Ascending aorta (tissue), 2 donors: ENCODE measurements at places on chromosomes 7 and 10. TPM values are rescaled to one million over a fixed set of nuclear protein-coding genes. Genes with fewer than 3 reads are reported as not detected.

ATG9B gene
- not detected for total RNA-seq

DNA sequence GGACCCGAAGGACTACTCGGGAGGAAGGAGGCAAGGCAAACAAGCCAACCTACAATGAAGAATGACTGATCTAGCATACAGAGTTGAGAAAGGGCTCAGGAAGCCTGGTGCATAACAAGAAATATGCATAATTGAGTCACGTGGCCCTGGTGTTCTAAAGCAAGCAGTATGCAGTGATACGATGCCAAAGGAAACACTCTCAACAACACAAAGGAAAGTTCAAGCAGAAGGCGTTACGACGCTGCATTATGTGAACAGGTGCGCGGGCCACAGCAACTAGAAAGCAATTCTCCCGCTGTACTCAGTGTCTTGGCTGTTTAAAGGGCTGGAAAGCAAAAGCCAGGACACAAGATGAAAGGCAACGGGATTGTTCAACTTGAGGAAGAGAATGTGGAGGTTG is 100.8 kb downstream of the PRTFDC1 start:
- H3K27me3 ChIP-seq = no peaks in the 10 kb centered on the region
- H3K4me1 ChIP-seq = no peaks in the 10 kb centered on the region
- DNase-seq = no peak
- H3K4me3 ChIP-seq = no peak overlapping the region

- H3K36me3 ChIP-seq = no peaks in the 10 kb centered on the region
- no peaks in the 10 kb centered on the region for H3K4me1 ChIP-seq
- DNase-seq = no peak
- H3K27ac ChIP-seq = no peak overlapping the region
- no peak overlapping the region for H3K4me3 ChIP-seq
Observed at GRCh38 chr10:20963721-20964595, 66.8 kb upstream of the NEBL start.

SKIDA1 gene
- total RNA-seq = not detected

MRPS24 gene
- total RNA-seq = 145 TPM

SLC16A9 gene
- total RNA-seq = 2.9 TPM

DNA sequence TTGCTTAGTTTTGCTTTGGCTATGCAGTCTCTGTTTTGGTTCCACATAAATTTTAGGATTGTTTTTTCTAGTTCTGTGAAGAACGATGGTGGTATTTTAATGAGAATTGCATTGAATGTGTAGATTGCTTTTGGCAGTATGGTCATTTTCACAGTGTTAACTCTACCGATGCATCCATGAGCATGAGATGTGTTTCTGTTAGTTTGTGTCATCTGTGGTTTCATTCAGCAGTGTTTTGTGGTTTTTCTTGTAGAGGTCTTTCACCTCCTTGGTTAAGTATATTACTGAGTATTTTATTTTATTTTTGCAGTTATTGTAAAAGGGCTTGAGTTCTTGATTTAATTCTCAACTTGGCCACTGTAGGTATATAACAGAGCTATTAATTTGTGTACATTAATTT is 78.2 kb upstream of the ZNF92 start:
- no peaks in the 10 kb centered on the region for H3K4me1 ChIP-seq
- no peak overlapping the region for H3K27ac ChIP-seq
- no peaks in the 10 kb centered on the region for H3K36me3 ChIP-seq
- no peak overlapping the region for H3K4me3 ChIP-seq
- DNase-seq = no peak
- no peaks in the 10 kb centered on the region for H3K27me3 ChIP-seq

GRCh38 chr10:76252733-76253132 is 821.3 kb downstream of the LRMDA start:
- no peak overlapping the region for H3K4me3 ChIP-seq
- H3K36me3 ChIP-seq = no peaks in the 10 kb centered on the region
- no peak overlapping the region for H3K27ac ChIP-seq
- no peaks in the 10 kb centered on the region for H3K27me3 ChIP-seq

PLXDC2 gene
- 94.1 TPM for total RNA-seq

ATOH7 gene
- total RNA-seq = not detected

DNA sequence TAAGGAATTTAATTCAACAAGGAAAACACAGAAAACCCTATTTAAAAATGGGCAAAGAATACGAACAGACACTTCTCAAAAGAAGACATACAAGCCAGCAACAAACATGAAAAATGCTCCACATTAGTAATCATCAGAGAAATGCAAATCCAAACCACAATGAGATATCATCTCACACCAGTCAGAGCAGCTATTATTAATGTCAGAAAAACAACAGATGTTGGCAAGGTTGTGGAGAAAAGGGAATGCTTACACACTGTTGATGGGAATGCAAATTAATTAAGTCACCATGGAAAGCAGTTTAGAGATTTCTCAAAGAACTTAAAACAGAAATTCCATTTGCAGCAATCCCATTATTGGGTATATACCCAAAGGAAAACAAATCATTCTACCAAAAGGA is 55.2 kb downstream of the GCC1 start:
- H3K27ac ChIP-seq = no peak overlapping the region
- H3K36me3 ChIP-seq = no peaks in the 10 kb centered on the region
- no peaks in the 10 kb centered on the region for H3K27me3 ChIP-seq
- H3K4me1 ChIP-seq = no peaks in the 10 kb centered on the region
- no peak for DNase-seq

- DNase-seq = no peak
- H3K36me3 ChIP-seq = no peaks in the 10 kb centered on the region
- no peaks in the 10 kb centered on the region for H3K27me3 ChIP-seq
- no peak overlapping the region for H3K27ac ChIP-seq
- peaks cover 2% of the 10 kb centered on the region for H3K4me1 ChIP-seq
- no peak overlapping the region for H3K4me3 ChIP-seq
Observed at GRCh38 chr7:26853788-26854393, 10.5 kb downstream of the SKAP2 start.

DNA sequence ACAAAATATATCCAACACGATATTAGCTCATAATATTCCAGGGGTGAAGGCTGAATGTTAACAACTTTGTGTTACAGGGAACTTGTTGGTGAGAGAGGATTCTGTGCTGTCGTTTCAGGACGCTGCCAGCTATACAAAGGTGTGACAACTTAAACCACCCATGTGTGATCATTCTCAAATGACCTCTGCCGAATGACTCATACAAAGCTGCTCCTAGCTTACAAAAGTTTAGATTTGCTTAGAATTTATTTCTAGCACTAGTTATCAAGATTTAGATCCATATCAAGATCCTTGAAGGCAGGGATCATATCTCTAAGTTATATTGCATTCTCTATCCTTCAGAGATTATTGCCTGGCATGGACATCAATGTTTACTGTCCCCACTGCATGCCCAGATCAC is 65.3 kb downstream of the COBL start:
- no peaks in the 10 kb centered on the region for H3K27me3 ChIP-seq

DNA sequence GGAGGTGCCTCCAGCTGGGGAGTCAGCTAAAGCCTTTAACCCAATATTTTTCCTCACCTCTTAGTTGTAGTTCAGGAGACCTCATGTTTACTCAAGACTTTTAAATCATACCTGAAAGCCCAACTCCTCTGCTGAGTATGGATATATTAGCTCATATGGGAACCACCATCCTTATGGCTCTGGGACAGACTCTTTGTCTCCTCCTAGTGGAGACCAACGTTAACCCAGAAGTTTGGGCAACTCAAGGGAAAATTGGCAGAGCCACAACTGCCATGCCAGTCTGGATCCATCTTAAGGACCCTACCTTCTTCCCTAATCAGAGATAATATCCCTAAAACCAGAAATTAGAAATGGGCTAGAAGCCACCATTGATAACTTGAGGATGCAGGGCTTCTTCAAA is 80.8 kb downstream of the TMEM106B start:
- H3K27me3 ChIP-seq = no peaks in the 10 kb centered on the region
- DNase-seq = no peak
- no peak overlapping the region for H3K27ac ChIP-seq
- no peak overlapping the region for H3K4me3 ChIP-seq
- no peaks in the 10 kb centered on the region for H3K4me1 ChIP-seq

- H3K36me3 ChIP-seq = no peaks in the 10 kb centered on the region
- DNase-seq = no peak
- no peak overlapping the region for H3K4me3 ChIP-seq
- no peaks in the 10 kb centered on the region for H3K4me1 ChIP-seq
Observed at GRCh38 chr10:127996586-127996985, 89.7 kb downstream of the PTPRE start.

MYL10 gene
- not detected for total RNA-seq

DNA sequence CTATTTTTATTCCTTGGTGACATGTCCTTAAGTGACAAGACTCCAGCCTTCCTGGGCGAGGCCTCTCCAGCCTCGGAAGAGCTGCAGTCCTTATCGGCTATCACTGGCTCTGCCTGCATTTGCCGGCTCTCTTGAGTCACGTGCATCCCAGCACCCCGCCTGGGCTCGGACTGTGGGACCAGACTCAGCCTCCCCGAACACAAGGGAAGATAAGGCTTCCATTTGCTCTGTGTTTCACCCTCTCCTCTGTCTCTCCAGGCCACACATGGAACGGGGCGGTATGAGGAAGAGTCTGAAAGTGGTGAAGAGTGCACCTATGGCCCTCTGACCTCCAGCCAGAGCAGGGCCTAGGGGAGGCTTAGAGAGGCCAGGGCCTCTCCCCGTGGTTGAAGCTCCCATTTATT is 4.7 kb downstream of the GDF2 start:
- no peaks in the 10 kb centered on the region for H3K36me3 ChIP-seq
- peak; percentile 34 for DNase-seq
- no peaks in the 10 kb centered on the region for H3K27me3 ChIP-seq
- H3K4me1 ChIP-seq = no peaks in the 10 kb centered on the region
- no peak overlapping the region for H3K4me3 ChIP-seq
- H3K27ac ChIP-seq = no peak overlapping the region

ST8SIA6 gene
- not detected for total RNA-seq

DNA sequence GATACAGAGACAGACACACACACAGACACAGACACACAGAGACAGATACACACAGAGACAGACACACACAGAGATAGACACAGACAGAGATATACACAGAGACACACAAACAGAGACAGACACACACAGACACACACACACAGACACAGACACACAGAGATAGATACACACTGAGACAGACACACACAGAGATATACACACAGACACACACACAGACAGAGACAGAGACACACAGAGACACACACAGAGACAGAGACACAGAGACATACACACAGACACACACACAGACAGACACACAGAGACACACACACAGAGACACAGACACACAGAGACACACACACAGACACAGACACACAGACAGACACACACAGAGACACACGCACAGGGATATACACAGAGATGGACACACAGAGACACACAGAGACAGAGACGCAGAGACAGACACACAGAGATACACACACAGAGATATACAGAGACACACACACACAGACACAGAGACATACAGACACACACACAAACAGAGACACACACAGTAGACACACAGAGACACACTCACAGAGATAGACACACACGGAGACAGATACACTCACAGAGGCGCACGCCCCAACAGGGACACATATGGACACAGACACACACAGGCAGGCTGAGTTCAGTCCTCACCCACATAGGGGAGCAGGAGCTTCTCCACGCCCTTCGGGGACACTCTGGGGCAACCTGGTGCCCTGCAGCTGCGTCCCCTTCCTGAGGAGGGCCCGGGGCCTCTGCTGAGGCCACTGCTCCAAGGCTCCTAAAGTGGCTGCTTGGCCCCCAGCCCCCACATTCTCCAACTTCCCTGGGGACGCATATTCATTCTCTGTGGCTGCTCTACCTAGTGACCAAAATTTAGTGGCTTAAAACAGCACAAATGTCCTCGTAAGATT is 10.3 kb upstream of the PPP2R2D start:
- H3K4me1 ChIP-seq = no peaks in the 10 kb centered on the region
- H3K4me3 ChIP-seq = no peak overlapping the region
- no peaks in the 10 kb centered on the region for H3K27me3 ChIP-seq
- no peak overlapping the region for H3K27ac ChIP-seq

RHOBTB1 gene
- 13.6 TPM for total RNA-seq

- H3K4me1 ChIP-seq = peaks cover 3% of the 10 kb centered on the region
- H3K36me3 ChIP-seq = no peaks in the 10 kb centered on the region
- no peak for DNase-seq
- no peak overlapping the region for H3K27ac ChIP-seq
Observed at GRCh38 chr7:70474639-70475234, 657.2 kb upstream of the GALNT17 start.

HKDC1 gene
- total RNA-seq = not detected

DNA sequence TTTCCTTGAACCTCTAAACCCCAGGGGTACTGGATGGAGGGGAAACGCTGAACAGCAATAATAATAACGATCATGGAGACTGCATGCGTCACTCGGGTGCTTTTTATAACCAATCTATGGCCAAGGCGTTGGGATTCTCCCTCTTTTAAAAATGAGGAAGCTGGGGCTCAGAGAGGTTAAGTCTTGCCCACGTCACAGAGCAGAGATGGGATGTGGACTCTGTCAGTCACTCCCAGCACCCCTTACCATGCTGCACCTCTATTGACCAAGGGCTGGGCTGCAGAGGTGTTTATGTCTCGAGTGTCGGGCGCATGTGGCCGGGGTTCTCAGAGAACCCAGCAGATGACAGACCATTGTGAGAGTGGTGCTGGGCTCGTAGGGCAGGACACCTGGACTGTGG is 129.9 kb downstream of the CDH23 start:
- DNase-seq = no peak
- no peak overlapping the region for H3K27ac ChIP-seq
- H3K27me3 ChIP-seq = no peaks in the 10 kb centered on the region
- H3K36me3 ChIP-seq = no peaks in the 10 kb centered on the region
- H3K4me3 ChIP-seq = no peak overlapping the region
- H3K4me1 ChIP-seq = no peaks in the 10 kb centered on the region
